ENCODE measurements at places on chromosomes 3 and 15.

DNA sequence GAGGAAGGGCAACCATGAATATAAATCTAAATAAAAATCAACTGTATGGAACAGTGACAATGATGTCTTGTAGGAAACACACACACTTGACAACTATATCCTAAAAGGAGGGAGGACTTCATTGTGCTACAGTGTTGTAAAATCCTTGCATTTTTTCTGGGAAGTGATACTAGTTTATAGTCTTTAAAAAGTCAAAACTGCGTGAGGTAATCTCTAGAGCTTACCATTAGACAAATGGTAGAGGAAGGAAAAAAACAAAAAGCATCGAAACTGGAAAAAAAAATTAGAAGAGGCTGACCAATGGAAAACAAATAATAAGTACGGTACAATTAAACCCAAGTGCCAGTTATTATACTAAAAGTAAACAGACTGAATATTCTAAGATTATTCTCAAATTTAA is 38.7 kb downstream of the CHSY1 start:
- DNase-seq: no peak

GRCh38 chr3:159634483-159634882 is 354.2 kb upstream of the IL12A start:
- DNase-seq: no peak

- DNase-seq: no peak
Observed at GRCh38 chr3:153640689-153641665, 479.0 kb downstream of the RAP2B start.

- DNase-seq: no peak
Observed at GRCh38 chr15:29844290-29844903, 22.1 kb upstream of the TJP1 start.

- no peak for DNase-seq
Observed at GRCh38 chr3:185992831-185993374, 55.1 kb upstream of the TRA2B start.

DNA sequence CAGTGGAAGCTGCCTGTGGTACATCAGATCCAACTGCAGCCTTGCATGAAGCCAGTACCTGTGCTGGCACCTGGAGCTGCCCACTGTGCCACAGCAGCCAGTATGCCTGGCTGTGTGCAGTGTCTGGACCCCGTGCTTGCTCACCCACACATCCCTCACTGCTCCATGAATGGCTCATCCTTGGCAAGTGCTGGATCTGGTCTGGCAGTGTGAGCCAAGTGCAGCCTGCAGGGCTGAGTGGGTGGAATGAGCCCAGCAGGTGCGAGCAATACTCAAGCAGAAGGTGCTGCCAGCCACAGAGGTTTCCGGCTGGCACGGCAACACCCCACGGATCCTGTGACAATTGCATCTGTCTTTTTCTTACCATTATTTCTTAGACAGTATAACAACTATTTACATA is 488.2 kb upstream of the ROBO2 start:
- DNase-seq: no peak

DNA sequence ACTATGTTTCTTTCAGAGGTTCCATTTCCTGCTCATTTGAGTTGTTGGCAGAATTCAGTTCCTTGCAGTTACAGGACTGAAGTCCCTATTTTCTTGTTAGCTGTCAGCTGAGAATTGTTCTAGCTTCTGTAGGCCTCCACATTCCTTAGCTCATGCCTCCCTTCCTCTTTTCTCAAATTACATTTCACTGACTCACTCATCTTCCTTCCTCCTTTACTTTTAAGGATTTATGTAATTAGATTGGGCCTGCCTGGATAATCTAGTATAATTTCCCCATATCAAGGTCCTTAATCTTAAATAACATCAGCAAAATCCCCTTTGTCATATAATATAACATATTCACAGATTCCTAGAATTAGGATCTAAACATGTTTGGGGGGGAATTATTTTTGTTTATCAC is 40.6 kb upstream of the RBMS3 start:
- DNase-seq: no peak

- no peak for DNase-seq
Observed at GRCh38 chr15:59996298-59997041, 7.6 kb upstream of the FOXB1 start.

GRCh38 chr15:22891426-22892210 is 53.2 kb downstream of the NIPA2 start:
- no peak for DNase-seq

DNA sequence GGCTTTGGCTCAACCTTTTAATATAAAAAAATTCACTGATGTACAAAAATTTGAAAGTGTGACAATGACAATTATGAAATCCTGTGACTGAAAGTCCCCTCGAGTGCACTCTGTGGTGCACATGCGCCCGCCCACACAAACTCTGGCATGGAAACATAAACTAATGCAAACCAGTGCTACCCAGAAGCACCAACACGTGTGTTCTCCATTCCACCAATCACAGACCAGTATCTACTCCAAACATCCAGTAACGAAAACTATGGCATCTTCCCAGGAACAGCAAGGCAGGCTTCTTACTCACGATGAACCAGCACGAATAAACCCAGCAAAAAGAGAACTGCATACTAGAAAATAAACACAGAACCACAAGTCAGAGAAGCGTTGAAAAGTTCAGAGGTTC is 11.7 kb upstream of the NMB start:
- no peak for DNase-seq

- DNase-seq: no peak
Observed at GRCh38 chr3:57003676-57004075, 56.8 kb upstream of the SPATA12 start.

DNA sequence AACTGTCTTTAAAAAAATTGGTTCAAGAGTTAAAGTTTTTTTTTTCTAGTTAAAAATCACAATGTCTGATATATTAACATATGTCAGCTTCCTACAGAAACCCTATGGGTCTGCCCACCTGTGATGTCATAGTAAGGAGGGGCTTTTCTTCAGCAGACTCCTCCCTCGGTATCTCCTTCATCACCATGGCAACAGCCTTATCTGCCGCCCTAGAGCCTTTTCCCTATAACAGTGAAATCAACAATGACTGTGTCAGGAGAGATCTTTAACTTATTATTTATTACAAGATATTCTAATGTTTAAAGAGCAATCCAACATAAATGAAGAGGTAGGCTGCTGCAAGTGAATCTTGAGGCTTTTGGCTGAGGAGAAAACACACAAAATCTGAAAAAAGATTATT is 138.7 kb downstream of the PEX5L start:
- DNase-seq: no peak

GRCh38 chr3:175335229-175335628 is 476.1 kb downstream of the NAALADL2 start:
- DNase-seq: no peak

GRCh38 chr3:53158765-53159155 is 2.2 kb upstream of the PRKCD start:
- no peak for DNase-seq

- no peak for DNase-seq
Observed at GRCh38 chr15:77454951-77455350, 34.3 kb downstream of the HMG20A start.

DNA sequence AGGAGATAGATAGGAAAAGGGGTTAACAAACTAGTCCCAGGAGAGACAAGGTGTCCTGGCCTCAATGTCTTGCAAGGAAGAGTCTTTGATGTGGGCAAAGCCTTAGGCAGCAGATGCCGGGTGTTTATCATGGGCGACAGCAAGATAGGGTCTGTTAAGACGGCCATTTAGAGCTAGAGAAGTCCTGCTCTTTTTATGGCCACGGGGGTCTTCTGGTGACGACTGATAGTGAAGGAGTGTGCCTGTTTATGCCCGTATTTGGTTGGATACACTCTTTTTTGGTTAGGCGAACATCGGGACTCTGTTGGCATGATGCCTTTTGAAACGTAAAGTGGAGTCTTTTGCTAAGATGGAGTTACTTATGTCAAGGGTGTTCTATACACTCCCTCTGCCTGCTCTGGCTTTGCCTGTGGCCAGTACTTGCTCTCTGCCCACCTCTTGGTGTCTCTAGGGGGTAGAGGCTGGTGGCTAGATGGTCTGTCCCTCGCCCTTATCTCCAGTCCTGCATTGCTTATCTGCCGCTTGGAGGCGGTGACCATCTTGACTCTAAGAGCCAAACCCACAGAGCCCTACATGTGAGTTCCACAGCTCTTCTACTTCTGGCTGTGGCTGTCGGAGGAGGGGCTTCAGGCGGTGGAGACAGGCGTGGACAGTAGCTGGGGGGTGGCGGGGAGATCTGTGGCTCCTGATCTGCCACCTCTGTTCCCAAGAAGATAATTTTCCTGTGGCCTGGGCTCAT is 55.8 kb upstream of the ZBTB38 start:
- no peak for DNase-seq

GRCh38 chr15:35376707-35377106 is 169.3 kb downstream of the DPH6 start:
- no peak for DNase-seq

GRCh38 chr3:43400781-43401730 is 114.7 kb downstream of the SNRK start:
- DNase-seq: no peak

DNA sequence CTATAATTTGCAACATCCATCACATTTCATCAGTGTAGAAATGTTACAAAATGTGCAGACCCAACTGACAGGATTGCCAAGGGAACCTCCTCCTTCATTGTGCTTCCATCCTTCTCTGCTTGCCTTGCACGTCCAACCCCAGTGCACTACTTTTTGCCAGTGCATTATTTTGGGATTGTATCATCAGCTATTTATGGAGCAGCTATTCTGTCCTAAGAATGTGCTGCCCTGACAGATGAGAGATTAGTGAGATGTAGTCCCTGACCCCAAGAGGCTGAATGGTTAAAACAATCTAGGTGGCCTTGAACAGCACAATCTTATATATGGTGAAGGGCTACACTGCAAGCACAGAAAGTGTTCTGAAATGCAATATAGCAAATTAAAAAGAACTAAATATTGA is 935.8 kb downstream of the IGSF11 start:
- DNase-seq: no peak

GRCh38 chr15:41942886-41943285 is 29.5 kb downstream of the EHD4 start:
- DNase-seq: no peak

GRCh38 chr3:158430968-158431367 is 140.0 kb upstream of the MLF1 start:
- DNase-seq: no peak

DNA sequence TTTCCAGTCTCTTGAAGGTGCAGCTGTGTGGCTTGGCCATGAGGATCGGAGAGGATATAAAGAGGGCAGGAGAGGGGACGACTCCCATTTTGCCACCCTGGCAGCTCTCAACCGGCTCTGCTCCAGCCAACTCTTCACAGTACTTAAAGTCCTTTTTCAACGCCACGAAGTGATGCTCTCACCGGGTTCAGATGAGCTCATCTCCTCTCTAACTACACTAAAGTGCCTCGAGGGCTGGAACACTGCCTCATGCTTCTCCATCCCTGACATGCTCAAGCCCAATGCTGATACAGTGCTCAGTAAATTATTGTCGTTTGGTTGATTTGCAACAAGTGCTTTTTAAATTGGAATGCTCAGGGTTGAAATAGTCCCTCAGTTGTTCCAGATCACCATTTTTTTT is 97.8 kb downstream of the GTPBP8 start:
- no peak for DNase-seq

DNA sequence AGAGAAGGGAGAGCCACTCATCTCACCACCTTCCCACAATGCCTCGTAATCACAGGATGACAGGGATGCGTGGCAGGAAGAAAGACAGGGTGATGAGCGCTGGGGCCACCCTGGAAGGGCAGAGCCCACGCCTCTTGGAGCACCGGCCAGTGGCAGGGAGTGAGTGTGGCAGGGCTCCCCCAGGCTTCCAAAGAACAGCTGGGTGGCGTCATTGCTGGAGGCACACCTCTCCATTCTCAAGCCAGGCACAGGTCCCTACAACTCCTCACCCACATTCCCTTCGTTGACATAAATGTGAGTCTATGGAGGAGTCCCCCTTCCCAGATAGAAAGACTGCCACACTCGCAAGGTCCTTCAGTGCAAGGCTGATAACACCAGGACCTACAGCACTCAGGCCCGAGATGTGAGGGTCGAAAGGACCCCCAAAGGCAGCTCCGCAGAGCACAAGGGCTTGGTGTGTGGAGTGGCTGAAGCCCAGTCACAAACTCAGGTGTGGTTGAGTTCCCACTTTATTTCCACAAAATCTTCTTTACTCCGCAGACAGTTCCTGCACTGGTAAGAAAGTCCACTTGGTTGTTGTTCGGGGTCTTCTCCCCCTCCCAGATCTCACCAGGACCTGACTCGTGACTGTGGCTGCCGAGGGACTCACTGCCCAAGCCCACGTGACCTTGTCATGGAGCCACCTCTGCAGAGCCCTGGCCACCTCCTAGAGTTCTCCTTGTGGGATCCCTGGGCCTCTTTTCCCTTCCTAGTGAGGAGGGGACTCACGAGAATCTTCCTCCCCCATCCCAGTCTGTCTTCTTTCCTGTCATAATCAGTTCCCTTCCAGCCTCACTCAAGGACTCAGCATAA is 22.4 kb upstream of the CORO2B start:
- DNase-seq: no peak

DNA sequence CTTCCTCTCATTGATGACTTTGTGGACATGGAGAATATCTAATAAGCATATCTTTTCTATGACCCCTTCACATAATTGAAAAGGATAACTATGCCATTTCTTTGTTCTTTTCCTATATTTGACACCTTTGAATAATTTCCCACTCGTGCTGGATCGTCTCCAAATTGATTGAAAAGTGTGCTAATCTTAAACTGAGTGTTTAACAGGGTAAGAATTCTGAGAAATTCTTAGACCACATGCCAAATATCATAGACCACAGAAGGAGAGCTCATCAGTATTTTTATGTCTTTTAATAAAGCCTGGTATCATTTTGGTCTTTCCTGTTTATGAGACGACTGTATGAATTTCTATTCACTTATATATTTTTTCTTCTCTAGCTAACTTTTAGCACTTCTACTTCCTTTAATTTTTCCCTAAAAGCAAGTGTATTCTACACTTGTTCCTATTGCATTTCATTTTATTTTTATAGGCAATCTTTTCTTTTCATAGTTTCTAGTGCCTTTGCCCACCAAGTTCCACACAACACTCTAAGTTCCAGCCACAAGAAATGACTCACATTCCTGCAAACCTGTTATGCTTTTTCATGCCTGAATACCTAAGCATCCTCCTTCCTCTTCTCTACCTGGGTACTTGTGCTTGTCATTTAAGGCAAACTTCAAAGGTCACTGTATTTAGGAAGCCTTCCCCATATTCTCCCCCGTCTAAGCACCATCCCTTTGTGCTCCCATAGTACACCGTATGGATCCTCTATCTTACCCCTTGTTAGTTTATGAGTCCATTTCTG is 30.1 kb downstream of the KBTBD8 start:
- DNase-seq: no peak

GRCh38 chr3:193585530-193585929 is 7.5 kb upstream of the OPA1 start:
- no peak for DNase-seq

DNA sequence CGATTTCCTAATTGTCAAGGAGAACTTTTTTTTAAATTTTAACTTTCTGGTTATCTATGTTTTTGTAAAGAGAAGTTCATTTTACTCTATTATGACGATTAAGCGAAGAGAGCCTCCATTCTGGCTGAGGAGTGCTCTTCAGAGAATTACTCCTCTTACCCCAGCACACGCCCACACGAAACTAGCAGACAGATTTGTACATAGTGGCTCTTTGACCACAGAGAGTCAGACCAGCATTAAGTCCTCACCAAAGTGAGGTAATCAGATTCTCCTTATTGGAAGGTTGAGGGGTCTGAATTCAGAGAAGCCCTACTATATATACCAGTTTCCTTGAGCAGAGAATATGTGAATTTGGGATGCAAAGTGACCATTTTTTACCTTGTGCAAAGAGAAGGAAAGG is 204.8 kb upstream of the TSC22D2 start:
- DNase-seq: no peak

- no peak for DNase-seq
Observed at GRCh38 chr3:59127071-59127470, 77.2 kb upstream of the CFAP20DC start.

Measured in stimulated activated CD4-positive, alpha-beta T cell treated with anti-CD3 and anti-CD28 coated beads, Interleukin-1b, Interleukin-23, amount 100 ng/mL, for 1 hour (primary cell).